Posterior vena cava (tissue), 2 donors: ENCODE measurements at places on chromosomes 3 and 15.

DNA sequence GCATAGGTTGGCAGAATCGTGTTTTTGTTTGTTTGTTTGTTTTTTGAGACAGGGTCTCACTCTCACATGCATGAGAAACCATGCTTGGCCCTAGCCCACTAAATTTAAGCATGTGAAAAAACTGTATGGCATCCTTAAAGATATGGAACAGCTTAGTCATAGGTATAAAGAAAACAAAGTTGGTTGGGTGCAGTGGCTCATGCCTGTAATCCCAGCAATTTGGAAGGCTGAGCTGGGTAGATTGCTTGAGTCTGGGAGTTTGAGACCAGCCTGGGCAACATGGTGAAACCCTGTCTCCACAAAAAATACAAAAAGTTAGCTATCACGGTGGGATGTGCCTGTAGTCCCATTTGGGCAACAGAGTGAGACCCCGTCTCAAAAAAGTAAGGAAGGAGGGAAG lies 25.2 kb downstream of the EXD1 start:
- no peak for DNase-seq

DNA sequence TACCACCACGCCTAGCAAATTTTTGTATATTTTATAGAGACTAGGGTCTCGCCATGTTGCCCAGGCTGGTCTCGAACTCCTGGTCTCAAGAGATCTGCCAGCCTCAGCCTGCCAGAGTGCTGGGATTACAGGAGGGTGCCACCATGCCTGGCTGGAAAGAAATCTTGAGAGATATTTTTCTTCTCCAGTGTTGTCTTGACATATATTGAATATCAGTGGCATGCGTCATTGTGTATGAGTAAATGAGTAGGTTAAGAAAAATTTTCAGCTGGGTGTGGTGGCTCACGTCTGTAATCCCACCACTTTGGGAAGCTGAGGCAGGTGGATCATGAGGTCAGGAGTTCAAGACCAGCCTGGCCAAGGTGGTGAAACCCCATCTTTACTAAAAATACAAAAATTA lies 3.5 kb upstream of the PIF1 start:
- no peak for DNase-seq

DNA sequence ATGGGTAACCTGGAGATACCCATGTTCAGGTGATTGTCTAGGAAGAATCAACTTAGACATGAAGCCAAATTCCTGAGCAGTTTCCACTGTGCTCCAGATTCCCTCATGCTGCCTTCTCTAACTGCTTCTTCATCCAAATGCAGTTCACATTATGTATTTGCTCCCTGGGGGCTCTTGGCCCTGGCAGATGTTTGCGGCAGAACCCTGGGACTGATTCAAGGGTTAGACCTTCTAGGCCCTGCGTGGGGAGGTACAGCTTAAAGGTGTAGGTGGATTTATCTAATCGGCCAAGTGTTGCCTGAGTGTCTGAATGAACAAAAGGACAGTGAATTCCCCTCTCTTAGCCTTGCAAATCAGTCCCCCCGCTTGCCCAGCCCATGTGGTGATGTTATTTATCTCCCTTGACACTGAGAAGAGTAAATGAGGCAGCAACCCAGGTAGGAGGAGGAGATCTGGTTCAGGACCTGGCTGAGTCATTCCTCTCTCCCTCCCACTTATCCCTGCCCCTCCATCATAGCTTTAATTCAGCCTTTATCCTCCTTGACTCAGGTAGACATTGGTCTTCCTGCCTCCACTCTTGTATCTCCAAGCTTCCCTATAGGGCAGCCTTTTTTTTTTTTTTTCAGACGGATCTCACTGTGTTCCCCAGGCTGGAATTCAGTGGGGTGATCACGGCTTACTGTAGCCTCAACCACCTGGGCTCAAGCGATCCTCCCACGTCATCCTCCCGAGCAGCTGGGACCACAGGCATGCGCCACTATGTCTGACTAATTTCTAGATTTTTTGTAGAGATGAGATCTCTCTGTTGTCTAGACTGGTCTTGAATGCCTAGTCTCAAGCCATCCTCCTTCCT lies 54.8 kb downstream of the MAGEF1 start:
- DNase-seq, result no peak

GRCh38 chr3:19934098-19934566 lies at the start of gene EFHB:
Gene EFHB (minus strand): TSS chr3:19934217. CDS start chr3:19934018, 199 bp downstream.
- DNase-seq, result no peak

- DNase-seq, result no peak
Measured at GRCh38 chr3:151918253-151919029, 45.0 kb downstream of the SUCNR1 start.
